ENCODE measurements at places on chromosomes 4 and X. TPM values are rescaled to one million over a fixed set of nuclear protein-coding genes. Genes with fewer than 3 reads are reported as not detected.

PPP2R2C gene
- total RNA-seq: 0.57 TPM

UTP3 gene
- 20.1 TPM for total RNA-seq

RAP2C gene
- total RNA-seq: 20.1 TPM

CPLX1 gene
- 3.9 TPM for total RNA-seq

NLGN4X gene
- total RNA-seq: 1.4 TPM

VCX3A gene
- total RNA-seq: not detected

ZFP92 gene
- total RNA-seq: 3.6 TPM

CT47B1 gene
- total RNA-seq: not detected
